CD4-positive, CD25-positive, alpha-beta regulatory T cell (primary cell): ENCODE measurements at places on chromosomes 1 and 21. TPM values are rescaled to one million over a fixed set of nuclear protein-coding genes. Genes with fewer than 3 reads are reported as not detected.

DNA sequence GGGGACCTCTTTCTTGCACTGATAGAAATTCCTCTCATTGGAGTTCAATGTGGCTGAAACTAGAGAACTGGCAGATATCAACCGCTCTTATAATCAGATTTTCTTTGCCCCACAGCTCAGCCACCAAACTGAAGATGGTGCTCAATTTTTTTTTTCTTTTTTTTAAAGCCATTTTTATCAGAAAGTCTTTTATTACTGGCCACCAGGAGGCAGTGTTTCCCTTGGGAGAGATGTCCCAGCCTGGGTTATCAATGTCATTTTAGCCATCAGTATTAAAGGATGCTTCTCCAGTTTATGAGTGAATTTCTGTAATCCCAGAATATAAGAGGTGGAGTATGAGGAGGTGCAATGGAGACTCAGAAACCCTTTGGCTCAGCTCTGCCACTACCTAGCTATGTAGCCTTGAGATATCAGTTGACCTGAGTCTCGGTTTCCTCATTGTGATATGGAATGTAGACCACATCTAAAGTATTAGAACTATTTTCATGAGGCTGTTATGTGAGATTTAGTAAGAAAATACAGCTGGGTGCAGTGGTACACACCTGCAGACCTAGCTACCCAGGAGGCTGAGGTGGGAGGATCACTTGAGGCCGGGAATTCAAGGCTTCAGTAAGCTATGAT, 27.6 kb downstream of the CD244 start:
- peak; percentile 61 for DNase-seq

The SDCCAG8 gene
- 28.0 TPM for total RNA-seq

The NEK7 gene
- total RNA-seq, result 56.4 TPM

The HLX gene
- total RNA-seq, result 0.20 TPM

The SPRR4 gene
- total RNA-seq, result not detected
